ENCODE measurements at places on chromosomes 13 and 19.

DNA sequence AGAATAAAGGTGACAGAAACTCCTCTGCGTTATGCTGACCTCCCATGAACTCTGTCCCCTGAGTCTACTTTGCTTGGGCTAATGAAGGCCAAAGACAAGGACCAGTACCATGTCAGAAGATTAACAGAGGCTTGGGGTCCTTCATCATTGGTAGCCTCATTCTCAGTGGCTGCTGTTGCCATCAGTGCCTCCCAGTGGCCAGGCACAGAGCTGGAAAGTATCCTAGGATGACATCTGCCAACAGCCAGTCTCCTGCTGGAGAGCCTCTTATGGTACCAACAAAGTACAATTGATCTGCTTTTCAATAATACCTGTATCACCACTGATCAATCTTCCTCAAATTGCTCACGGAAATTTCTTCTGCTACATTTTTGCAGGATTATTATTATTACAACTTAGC, 281.6 kb downstream of the DNAJC15 start:
- no peak for DNase-seq

DNA sequence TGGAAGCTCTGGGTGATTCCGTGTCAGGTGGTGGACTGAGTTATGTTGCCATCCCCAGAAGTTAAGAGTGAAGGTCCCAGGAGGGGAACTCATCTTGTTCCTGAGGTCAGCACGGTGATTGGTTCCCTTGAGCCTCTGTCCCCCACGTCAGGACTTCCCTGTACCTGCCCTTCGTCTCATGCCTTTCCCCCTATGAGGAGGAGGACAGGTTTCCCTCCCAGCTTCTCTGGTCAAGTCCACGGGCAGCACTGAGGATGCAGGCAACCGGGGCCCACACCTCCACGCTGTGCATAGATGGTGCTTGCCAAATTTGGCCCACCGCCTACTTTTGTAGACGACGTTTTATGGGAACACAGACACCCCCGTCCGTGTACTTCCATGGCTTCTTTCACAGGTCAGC, 42.7 kb downstream of the TEX29 start:
- no peak for DNase-seq

DNA sequence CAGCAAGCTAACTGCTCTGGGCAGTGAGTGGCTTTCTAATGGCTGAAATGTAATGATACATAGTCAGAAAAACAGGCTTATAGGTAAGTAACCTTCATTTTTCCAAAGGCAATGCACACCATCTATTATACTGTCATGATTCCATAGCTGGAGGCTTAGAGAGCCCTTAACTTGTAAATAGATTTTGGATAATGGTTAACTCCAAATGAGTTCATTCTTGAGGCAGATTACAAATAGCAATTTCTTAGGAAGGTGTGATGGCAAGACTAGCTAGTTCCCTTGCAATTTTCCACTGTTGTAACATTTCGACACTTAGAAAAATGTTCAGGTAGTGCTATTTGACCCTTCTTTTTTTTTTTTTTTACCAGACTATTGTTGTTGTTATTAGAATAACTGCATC, 789.8 kb upstream of the PCDH9 start:
- no peak for DNase-seq

GRCh38 chr19:53915000-53915399, 5.9 kb downstream of the CACNG7 start:
- DNase-seq: no peak

GRCh38 chr13:112105892-112106291, 38.9 kb downstream of the SOX1 start:
- no peak for DNase-seq

DNA sequence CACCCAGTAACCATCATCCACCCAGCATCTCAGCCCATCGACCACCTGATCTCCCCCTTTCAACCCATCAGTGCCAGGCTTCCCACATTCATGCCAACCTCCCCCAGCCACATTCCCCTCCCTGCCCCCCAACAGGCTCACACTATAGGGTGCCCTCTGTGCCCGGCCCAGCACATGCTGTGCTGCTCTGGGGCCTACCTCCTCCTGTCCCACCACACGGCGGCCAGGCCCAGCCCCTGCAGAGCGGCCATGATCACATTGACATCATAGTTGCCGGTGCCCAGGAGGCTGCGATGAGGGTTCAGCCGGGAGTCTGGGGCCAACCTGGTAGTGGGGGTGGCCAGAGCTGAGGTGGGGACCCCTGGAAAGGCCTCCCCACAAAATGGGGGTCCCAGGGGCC, 3.6 kb downstream of the JOSD2 start:
- no peak for DNase-seq

- DNase-seq: no peak
Observed at GRCh38 chr13:80284290-80284689, 56.6 kb downstream of the SPRY2 start.

GRCh38 chr19:18676692-18677091, 6.8 kb upstream of the CRTC1 start:
- DNase-seq: no peak

DNA sequence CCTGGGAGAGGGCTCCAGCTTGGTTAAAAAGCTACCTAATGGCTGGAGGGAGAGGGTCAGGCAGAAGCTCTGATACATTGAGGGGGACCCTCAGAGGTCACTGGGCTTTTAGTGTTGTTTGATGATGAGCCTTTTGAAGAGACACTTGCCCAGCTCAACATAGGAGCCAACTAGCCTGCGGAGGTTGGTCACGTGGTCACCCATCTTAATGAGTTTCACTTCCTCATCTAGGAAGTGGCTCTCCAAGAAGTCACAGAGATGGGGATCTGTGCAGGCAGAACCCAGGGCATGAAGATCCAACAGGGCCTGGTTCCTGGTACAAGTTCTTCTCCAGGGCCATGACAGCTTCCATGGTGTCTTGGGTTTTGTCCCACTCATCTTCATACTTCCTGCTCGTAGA, 33.4 kb downstream of the IPO5 start:
- no peak for DNase-seq

DNA sequence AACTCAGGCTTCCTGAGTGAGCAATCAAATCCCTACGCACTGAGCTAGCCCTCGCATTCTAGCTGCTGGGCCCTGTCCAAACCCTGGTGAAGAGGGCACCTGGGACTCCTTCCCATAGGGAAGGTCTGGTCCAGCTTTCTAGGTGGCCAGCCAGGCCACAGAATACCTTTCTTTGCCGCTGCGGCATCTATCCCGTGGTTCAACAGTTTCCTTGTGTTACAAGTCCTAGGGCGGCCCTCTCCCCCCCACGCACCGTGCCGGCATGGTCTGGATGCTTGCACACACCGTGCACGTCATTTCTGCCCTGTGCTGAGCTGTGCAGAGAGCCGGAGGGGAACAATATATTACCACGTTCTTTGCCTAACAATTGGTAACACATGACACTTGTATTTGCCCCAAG, 164.6 kb upstream of the TSHZ3 start:
- no peak for DNase-seq

DNA sequence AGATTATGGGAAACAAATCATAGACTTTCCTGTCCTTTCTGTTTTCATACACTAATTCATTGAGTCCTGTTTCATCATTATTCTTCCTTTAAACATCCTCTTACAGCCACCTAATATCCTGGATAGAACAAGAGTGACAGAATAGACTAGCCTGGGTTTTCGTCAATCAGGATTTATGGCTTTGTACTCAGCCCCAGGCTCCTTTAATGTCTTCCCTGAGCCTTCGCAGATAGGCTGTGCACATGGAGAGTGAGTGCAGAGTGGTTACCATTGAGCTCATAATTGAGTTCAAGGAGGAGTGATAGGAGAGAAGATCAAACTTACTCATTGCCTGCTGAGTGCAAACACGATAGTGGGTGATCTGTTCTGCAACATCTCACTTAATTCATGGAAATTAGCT, 304.9 kb downstream of the TDRD3 start:
- DNase-seq: no peak

DNA sequence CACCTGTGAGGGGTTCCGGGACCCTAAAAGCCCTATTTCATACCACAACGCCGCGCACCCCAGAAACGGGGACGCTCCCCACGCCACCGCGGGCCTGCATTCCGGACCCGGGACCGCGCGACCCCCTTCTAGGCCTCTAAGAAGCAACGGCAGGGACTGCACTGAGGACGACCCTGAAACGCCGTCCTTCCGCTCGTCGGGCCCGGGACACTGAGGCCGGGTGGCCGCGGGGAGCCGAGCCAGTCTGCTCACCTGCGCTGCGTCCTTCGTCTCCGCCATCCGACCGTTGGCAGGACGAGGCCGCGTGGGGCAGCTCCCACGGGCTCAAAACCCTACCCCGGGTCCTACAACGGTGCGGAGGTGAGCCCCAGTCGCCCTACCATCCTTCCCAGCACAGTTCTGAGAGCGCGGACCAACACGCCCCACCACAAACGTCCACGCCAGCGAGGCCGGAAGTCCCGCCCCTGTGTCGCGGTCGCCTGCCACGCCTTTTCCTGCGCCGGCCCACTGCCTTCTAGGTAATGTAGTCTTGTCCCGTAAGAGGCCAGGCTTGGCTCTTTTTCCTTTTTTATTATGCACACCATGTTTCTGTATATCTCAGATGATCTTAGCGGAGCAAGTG, at the start of gene ZNF550:
Gene ZNF550 (minus strand): TSS at position 460 of the 622 bp plus-strand sequence. CDS start 181 bp downstream, at position 279.
- DNase-seq: peak; percentile 83

- no peak for DNase-seq
Observed at GRCh38 chr19:55459950-55460657, 1.3 kb downstream of the ISOC2 start.

DNA sequence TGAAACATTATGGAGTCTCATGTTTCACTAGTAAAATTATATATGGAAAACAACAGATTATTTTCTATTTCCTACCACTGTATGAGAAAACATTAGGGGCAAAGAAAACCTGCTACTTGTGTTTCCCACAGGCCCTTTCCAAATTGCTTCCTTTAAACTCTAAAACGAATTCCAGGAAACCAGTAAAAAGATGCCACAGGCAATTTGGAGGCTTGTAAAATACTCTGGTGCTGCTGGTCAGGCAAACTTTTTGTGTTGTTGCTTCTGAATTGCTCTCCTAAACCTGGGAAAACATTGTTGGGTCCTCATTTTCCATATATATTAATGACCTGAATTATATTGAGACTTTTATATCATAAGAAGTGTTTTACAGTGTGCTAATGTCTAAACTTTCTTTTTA, 141.5 kb downstream of the TDRD3 start:
- DNase-seq: no peak

GRCh38 chr19:38018694-38019395, 111.8 kb downstream of the SIPA1L3 start:
- DNase-seq: no peak

DNA sequence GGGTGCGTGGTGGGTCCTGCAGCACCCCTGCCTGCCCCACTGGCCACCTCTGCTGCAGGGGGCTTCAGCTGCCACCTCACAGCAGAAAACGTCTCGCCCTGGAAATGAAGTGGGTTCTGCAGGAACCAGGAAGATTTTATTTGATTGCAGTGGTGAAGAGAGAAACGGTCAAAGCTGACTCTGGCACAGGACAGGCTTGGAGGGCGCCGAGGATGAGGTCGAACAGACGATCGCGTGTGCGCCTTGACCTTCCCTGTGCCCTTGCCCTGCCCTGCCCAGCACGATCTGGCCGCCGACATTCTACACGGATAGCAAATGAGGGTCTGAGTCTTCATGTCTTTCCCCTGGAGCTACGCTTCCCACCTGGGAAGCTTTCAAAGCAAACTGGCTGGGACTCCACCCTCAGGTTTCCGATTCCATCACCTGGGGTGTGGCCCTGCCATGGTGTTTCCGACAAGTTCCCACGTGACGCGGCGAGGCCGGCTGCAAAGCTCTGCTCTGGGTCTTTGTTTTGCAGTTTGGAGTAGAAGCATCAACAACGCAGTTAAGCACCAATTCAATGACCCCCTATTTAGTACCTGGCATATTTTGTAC, 50.3 kb upstream of the TUBGCP3 start:
- DNase-seq: no peak

GRCh38 chr19:30467239-30467638, 95.1 kb downstream of the ZNF536 start:
- no peak for DNase-seq

DNA sequence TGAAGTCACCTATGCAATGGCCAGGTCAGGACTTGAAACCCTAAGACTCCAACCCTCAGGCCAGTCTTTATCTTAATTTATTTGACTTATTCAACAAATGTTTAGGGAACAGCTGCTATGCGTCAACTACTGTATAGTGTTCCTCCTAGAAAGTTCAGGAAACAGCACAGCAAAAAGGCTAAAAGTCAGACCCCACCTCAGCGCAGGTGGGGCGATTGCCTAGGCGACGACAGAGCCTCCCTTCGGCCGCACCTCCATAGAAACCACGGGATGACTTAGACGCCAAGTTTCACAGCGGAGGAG, 502 bp downstream of the VRK3 start:
- no peak for DNase-seq

GRCh38 chr13:110293037-110293436, 13.9 kb downstream of the COL4A1 start:
- DNase-seq: no peak

DNA sequence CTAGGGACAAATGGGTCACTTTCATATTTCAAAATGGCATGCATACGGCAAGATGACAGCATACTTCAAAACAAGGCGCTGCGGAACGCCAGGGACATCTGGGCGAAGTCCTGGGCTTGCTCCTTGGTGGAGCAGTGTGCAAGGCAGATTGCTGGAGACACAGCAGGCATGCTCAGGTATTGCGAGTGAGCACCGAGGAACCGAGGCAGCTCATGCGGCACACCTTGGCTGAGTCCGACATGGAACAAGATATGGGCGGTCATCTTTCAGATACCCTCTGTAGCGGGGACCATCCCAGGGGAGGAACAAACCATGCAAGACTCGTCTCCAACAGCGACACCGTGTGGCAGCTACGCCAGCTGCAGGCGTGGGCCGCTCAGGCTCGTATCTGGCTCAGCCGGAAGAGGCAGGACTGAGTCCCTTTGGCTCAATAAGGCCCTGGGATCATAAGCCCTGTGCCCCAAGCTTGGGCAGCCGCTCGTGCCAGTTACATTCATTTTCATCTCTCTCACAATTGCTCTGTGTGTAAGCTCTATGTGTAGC, 112.4 kb downstream of the NUFIP1 start:
- no peak for DNase-seq

DNA sequence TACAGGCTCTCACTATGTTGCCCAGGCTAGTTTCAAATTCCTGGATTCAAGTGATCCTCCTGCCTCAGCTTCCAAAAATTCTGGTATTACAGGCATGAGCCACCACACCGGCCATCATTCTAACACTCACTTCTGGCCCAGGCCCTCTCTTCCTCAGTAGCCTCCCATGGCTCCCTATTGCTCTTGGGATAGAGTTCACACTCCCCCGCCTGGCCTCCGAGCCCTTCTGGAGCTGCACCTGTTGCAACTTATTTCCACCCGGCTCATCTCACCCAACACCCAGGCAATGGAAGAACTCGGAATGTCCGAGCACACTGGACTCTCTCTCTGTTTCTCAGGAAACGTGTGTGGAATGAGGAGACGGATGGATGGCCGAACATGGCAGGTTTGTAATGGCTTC, 9.0 kb upstream of the SBK3 start:
- no peak for DNase-seq

DNA sequence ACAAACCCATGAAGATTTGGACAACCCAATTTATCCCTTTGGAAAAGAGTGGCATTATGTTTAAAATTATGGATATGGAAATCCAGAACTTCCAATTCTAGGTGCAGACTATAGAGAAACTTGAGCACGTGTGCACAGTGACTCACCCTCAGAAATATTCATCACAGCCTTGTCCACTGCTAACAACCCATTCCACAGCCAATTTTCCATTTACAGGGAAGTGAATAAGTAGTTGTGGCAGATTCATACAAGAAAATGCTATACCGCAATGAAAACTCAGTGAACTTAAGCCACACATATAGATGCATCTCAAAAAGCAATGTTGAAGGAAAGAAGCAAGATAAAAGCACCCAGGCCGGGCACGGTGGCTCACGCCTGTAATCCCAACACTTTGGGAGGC, 133.3 kb downstream of the USP12 start:
- no peak for DNase-seq

GRCh38 chr13:80483157-80483556, 142.2 kb upstream of the SPRY2 start:
- DNase-seq: no peak
